Cardiac fibroblast (primary cell): ENCODE measurements at places on chromosomes 12 and 14.

- DNase-seq = peak; percentile 86
Observed at GRCh38 chr14:91996948-91997371, 42.9 kb downstream of the TRIP11 start.

- DNase-seq = no peak
Observed at GRCh38 chr14:20612403-20612802, 21.2 kb upstream of the RNASE12 start.

DNA sequence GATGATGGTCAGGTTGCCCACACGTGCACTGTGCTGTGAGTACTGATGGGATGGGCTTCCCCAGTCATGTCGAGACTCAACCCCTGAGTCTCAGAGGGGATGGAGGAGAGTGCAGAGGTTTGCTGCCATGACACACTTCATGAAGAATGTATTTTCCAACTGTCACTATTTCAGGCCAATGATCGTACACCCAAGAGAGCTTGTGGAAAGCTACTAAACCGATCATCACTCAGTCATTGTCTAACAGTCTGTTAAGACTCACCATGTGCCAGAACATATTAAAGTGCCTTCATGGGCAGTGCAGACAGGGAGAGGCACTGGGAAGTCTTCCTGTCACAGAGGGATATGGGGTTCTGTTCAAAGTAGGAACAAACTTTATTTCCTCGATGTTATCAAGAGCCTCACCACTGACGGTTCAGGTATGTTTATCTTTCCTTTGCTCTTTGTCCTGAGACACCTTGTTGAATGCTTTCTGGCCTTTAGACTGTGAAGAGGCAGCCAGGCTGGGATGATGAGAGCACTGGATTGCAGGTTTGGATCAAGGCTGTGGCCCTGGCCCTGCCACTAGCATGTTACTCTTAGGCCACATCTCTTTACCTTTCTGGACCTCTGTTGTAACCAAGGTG is 41.6 kb upstream of the NTF3 start:
- no peak for DNase-seq

DNA sequence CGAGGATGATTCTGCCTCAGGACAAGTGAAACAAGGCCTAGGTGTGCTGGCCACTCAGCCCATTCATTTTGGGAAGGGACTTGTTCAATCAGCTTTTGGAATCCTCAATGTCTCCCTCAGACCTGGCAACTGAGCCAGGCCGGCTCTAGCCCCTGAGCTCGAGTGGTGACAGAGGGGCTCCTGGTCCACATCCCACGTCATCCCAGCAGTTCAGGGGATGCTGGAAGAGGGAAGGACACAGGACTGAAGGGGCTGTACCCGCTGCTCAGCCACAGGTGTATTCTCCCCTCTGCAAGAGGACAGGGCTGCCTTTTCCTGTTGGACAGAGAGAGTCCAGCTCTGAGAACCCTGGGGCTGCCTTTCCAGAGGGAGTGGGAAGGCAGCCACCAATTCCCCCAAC is 244.6 kb upstream of the SFSWAP start:
- DNase-seq = no peak

DNA sequence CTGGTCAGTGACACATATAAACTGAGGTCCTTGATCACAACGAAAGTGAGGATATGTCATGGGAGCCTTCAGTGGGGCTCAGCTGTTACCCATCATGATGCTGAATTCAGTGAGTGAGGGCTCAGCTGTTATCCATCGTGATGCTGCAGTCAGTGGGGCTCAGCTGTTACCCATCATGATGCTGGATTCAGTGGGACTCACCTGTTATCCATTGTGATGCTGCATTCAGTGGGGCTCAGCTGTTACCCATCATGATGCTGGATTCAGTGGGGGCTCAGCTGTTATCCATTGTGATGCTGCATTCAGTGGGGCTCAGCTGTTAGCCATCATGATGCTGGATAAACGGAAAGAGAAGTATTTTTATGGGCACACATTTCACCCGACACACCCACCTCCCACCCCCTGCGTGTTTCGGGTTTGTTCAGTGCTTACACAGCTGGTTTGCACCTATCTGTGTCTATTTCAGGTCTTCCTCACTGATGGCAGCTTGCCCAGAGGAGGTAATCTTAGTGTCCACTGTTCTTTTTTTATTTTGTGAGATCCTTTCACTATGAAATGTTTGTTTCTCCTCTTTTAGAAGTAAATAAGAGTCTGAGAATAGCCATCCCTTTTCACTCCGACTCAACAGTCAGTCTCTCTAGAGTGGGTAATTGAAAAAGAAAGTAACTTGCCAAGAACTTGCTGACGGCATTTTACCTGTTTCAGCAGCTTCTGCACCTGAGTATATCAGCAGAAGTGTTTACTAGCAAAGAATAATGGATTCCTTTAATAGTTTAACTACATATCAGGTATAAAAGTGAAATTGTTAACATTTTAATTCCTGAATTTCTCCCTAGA is 183.0 kb downstream of the ERC1 start:
- DNase-seq = no peak

DNA sequence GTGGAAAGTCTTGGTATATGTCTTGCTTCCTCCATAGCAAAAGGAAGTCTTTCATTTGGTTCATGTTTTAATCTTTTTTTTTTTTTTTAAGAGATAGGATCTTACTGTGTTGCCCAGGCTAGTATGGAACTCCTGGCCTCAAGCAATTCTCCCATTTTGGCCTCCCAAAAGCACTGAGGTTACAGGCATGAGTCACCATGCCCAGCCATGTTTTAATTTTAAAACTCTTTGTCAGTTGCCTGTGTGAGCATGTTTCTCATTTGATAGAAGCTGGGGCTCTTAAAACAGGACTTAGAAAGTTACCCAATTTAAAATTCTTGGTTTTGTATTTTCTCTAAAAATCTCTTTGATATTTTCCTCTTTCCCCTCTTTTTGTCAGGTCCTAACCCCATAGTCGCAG is 45.0 kb upstream of the REP15 start:
- DNase-seq = no peak

DNA sequence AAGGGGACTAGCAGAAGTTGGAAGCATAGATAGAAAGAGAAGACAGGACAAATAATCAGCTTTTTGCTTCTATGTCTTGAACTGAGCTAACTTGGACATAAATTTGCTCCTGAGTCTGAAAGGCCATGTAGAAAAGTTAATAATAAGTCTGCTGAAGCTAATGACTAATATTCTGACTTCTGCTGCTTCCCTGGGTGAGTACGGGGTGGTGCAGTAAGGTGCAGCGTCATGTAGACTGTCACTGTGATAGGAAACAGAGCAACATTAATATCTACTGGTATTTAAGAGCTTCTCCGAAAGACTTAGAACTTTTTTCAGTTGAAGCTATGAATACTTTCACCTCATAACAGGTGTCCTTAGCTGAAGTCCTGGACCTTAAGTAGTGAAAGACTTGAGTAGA is 34.1 kb upstream of the CPM start:
- DNase-seq = no peak

DNA sequence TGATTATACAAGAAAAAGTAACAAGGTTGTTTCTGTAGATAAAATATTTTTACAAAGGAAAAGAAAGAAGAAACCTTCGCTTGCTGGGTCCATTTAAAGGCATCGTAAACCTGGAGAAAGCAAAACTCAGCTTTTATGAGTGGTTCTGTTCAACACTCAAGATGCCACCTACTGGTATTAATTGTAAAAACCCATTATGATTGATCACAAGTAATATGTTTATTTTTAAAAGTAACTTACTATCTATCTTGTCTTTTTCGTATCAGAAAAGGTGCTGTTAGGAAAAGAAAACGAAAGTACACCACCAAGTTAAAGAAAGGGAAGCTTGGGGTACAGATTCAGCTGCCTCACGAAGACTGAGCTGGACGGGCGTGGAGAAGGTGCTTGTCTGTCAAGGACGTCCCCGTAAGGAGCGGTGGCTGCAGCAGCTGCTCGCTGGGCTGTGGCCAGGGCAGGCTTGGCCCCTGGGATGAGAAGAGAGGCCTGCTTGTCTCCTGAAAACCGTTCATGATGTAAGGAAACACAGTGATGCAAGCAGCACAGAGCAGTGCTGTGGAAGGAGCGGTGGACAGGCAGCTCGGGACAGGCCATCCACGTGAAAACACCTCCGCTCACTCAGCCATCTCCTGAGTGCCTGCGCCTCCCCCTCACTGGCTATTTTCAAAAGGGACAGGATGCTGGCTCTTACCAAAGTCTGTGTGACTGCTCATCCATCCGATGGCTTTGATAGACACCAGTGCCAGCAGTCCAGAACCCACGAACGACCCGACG is 25.0 kb downstream of the SLC15A4 start:
- DNase-seq = no peak

DNA sequence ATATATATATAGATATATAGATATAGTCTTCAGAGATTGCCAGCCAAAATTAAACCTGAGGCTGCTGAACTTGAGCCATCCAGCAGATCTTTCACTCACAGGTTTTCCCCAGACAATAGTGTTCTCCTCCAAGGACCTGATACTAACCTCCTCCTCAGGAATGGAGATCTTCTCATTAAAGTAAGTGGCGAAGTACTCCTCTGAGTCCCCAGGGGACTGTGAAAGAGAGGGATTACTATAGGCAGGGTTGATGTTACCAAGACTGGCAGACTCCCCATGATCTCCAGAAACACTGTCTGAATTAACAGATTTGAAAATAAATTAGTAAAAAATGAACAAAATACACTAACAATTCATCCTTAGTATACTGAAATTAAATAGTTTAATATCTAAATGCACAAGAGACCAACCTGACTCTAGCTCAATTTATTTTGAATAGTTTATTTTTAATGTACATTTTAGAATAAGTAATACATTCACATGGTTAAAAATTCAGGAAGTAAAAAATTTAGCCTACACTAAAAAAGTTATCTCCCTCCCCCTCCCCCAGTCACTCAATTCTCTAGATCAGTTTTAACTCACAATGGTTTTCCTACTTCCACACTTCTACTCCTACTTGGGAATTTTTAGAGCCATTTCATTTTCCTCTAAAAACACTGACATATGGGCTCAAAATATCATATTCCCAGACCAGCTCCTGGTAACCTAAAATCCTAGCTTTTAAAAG is 17.7 kb downstream of the SLC11A2 start:
- DNase-seq = no peak
